HFFc6 (cell line): ENCODE measurements at places on chromosomes 3 and 15. TPM values are rescaled to one million over a fixed set of nuclear protein-coding genes. Genes with fewer than 3 reads are reported as not detected.

KBTBD13 gene
- not detected in 3 replicates for total RNA-seq

PTH1R gene
- 0.29 to 0.75 TPM in 2 of 3 replicates, not detected in the other for total RNA-seq

DNA sequence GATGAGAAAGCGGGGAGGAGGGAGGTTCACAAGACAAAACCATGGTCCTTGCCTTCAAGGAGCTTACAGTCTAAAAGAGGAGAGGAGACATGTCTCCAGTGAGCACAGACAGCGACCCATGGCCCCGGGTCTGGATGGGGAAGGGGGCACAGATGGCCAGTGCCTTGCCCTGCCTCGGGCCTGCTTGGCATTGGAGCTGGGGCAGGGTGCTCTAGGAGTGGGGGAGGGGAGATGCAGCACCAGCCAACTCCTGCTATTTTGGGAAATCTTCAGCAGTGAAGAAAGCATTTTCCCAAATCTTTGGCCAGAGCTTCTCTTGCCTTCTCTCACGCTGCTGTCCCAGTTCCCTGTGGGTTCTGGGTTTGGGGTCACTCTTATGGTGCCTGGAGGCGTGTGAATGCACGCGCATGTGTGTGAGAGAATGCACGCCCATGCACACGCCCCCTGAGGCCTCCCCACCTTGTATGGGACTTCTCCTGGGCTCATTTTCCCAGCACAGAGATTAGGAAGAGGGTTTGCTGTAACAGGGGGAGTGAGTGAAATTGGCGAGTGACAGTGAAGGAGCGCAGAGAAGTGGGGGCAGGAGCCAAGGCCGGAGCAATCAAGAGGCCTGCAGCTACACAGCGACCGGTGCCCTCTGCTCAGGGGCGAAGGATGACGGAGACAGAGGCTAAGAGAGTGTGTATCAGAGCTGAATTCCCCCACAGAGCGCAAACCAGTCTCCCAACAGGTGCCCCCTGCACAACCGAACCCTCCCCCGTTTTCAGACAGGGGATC is 71.5 kb downstream of the SEMA5B start:
- no peaks in the 10 kb centered on the region for H3K4me1 ChIP-seq
- no peak overlapping the region for H3K4me3 ChIP-seq
- no peak for DNase-seq
- peaks cover 58% of the 10 kb centered on the region for H3K27me3 ChIP-seq
- H3K27ac ChIP-seq: no peak overlapping the region

- H3K27ac ChIP-seq: peak overlapping the region; percentile 91; the same call in 1 of the 2 replicates
- peaks cover 12% of the 10 kb centered on the region for H3K27me3 ChIP-seq
- peaks cover 63% of the 10 kb centered on the region for H3K36me3 ChIP-seq
- peaks cover 83% of the 10 kb centered on the region for H3K4me1 ChIP-seq
- no peak for DNase-seq
- no peak overlapping the region for H3K4me3 ChIP-seq
Measured at GRCh38 chr15:67093504-67093862, 28.1 kb downstream of the SMAD3 start.

- peak overlapping the region; percentile 52 for H3K4me3 ChIP-seq
- no peaks in the 10 kb centered on the region for H3K36me3 ChIP-seq
- H3K27ac ChIP-seq: peak overlapping the region; percentile 81
- H3K4me1 ChIP-seq: peaks cover 72% of the 10 kb centered on the region
Measured at GRCh38 chr3:45055411-45056143, 29.5 kb downstream of the CLEC3B start.

DNA sequence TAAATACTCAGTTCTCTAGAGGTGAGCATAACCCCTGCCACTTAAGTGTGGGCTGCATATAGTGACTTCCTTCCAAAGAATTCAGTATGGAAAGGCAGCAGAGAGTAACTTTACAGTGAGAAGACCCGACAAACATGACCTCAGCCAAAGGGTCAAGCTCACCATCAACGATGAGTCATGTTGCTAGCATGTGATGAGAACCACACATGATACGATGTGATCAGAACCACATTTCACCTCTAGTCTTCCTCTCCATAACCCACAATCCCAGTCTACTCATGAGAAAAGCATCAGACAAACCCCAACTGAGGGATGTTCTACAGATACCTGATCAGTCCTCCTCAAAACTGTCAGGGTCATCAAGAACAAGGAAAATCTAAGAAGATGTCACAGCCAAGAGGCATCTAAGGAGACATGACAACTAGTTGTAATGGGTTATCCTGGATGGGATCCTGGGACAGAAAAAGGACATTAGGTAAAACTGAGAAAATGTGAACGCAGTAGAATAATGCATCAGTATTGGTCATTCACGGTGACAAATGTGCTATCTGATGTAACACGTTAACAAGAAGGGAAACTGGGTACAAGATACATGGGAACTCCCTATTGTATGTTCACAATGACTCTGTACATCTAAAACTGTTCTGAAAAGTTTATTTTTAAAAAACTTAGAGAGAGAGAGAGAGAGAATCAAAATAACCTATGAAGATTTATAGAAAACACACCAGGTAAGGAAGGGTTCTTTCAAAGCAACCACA is 28.3 kb downstream of the SEC61A1 start:
- H3K27me3 ChIP-seq: peaks cover 4% of the 10 kb centered on the region
- peaks cover 36% of the 10 kb centered on the region for H3K36me3 ChIP-seq
- H3K4me1 ChIP-seq: peaks cover 62% of the 10 kb centered on the region
- peak; percentile 91 for DNase-seq
- peak overlapping the region; percentile 41 for H3K4me3 ChIP-seq
- peak overlapping the region; percentile 87 for H3K27ac ChIP-seq

DNA sequence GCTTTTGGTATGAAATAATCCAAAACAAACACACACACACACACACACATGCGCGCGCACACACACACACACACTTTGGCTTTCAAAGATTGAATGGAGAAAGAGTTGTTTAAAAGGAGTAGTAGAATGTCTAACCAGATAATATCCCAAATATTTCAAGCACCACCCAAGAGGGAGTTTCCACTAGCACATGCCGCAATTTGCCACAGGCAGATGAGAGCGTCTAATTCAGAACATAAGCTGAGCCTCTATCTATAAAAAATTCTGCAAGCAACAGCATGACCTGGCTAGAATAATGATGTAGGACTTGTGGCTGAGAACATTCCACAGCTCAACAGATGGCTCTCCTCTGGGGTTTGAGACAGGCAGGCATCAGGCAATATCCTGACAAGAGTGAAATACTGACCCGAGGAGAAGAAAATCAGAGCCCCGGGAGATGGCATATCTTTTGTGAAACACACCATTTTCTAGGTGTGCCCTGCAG is 302.5 kb upstream of the GADL1 start:
- H3K4me3 ChIP-seq: no peak overlapping the region
- peak; percentile 56 for DNase-seq
- peaks cover 8% of the 10 kb centered on the region; the same call in 1 of the 2 replicates for H3K4me1 ChIP-seq
- H3K36me3 ChIP-seq: no peaks in the 10 kb centered on the region
